Neural progenitor cell (in vitro differentiated cells): ENCODE measurements at places on chromosomes 6 and 20. TPM values are rescaled to one million over a fixed set of nuclear protein-coding genes. Genes with fewer than 3 reads are reported as not detected.

Gene GGTLC1
- total RNA-seq, result not detected in 2 replicates

Gene ERVFRD-1
- not detected in 2 replicates for total RNA-seq

Gene MUCL3
- total RNA-seq, result 0.03 TPM in 1 of 2 replicates, not detected in the other

Gene ENPP1
- 7.8 and 9.7 TPM in 2 replicates for total RNA-seq

Gene FITM2
- 1.4 and 1.9 TPM in 2 replicates for total RNA-seq

DNA sequence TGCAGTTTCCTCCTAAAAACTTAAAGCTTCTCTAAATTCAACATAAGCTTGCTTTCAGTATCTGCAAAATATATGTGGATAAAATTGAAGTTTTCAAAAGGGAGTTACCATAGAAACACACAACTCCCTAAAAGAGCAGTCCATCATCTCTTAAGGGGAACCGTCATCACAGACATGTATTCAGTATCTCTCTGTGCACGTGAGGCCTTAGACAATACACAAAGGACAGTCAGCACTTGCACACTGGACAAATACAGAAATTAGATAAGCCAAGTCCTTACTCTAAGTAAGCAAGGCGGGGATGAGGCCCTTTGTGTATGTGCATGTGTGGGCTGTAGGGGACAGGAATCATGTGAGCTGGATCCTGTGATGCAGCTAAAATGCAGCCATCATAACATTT, 136.6 kb downstream of the BACH2 start:
- H3K27me3 ChIP-seq, result no peaks in the 10 kb centered on the region
- H3K4me1 ChIP-seq, result peaks cover 32% of the 10 kb centered on the region
- H3K36me3 ChIP-seq, result no peaks in the 10 kb centered on the region
- no peak for DNase-seq

Gene SIRPB1
- 0.62 TPM in 1 of 2 replicates, not detected in the other for total RNA-seq

DNA sequence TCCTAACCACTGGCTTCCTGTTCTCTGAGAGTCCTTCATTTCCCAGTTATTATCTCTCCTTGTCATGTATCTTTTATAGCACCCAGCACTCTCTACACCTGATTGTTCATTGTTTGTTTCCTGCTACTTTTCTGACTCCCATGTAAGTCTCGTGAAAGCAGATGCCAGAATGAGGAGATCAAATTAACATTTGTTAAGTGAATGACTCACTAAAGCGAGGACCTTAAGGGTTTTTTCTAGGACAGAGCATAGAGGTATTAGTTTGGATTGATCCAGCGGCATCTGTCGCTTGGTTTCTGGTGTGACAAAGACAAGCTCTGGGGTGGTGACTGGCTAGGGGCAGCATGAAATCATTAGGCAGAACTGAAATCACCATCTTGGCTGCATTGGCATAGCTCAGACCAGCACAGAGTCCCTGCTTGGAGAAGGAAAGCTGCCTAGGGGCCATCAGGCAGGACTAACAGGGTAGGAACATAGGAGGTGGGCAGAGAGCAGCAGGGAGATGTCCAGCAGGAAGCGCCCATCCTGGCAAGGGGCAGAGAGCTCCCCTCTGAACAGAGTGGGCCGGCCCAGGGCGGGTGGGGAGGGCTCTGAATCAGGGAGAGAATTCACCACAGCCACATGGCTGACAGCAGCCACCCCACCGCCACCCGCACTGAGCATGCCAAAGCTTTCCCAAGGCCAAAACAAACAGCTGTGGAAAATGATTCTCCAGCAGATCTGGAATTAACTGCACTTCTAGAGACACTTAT, 97.1 kb upstream of the CEP85L start:
- H3K4me3 ChIP-seq, result no peak overlapping the region
- H3K27me3 ChIP-seq, result no peaks in the 10 kb centered on the region
- peaks cover 9% of the 10 kb centered on the region for H3K4me1 ChIP-seq
- no peak overlapping the region for H3K27ac ChIP-seq
- no peaks in the 10 kb centered on the region for H3K36me3 ChIP-seq

Gene FAM83B
- 5.3 and 6.3 TPM in 2 replicates for total RNA-seq

DNA sequence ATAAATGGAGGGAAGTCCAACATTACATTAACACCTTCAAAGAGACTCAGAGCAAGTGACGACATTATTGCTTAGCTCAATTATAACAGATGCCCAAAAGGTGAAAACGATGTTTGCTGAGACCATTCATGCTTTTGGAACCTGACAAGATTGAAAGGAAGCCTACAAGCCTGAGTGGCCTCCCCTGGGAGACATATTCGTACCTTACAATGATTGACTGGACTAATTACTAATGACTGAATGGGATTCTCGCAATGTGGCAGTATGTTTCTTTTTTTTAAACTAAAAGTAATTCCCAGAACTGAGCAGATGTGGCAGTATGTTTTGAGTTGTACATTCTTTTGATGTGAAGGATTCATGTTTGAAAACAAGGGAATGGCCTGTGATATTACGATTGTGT, 49.9 kb downstream of the VEGFA start:
- no peaks in the 10 kb centered on the region for H3K27me3 ChIP-seq
- no peaks in the 10 kb centered on the region for H3K36me3 ChIP-seq
- DNase-seq, result no peak
- H3K4me3 ChIP-seq, result no peak overlapping the region
- no peak overlapping the region for H3K27ac ChIP-seq

DNA sequence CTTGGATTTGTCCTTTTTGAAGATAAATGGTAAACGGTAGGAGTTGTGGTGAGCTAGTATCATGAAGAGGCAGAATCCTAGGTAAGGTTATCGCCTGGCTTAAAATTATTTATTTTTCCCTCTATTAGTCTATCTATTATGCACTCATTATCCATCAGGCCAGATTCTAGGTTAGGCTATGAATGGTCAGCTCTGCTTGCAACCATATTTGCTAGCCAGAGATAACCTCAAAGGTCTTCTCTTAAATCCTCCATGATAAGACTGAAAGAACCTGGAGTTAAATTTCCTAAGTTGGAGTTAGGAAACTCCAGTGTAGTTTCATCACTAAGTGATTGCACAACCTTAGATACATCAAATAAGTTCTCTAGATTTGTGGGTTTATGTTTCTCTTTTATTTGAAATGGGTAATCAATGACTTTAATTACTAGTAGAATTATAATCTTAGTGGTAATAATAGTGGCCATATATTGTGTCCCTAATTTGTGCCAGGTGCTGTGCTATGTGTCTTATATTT, 302.1 kb upstream of the RUNX2 start:
- no peaks in the 10 kb centered on the region for H3K27me3 ChIP-seq
- no peak overlapping the region for H3K4me3 ChIP-seq
- no peak for DNase-seq
- no peaks in the 10 kb centered on the region for H3K36me3 ChIP-seq
- no peaks in the 10 kb centered on the region for H3K4me1 ChIP-seq

GRCh38 chr20:56630506-56631317, 1.6 kb downstream of the TFAP2C start:
- DNase-seq, result peak; percentile 76
- H3K4me1 ChIP-seq, result peaks cover 53% of the 10 kb centered on the region
- H3K27ac ChIP-seq, result no peak overlapping the region
- H3K27me3 ChIP-seq, result peaks cover 77% of the 10 kb centered on the region

DNA sequence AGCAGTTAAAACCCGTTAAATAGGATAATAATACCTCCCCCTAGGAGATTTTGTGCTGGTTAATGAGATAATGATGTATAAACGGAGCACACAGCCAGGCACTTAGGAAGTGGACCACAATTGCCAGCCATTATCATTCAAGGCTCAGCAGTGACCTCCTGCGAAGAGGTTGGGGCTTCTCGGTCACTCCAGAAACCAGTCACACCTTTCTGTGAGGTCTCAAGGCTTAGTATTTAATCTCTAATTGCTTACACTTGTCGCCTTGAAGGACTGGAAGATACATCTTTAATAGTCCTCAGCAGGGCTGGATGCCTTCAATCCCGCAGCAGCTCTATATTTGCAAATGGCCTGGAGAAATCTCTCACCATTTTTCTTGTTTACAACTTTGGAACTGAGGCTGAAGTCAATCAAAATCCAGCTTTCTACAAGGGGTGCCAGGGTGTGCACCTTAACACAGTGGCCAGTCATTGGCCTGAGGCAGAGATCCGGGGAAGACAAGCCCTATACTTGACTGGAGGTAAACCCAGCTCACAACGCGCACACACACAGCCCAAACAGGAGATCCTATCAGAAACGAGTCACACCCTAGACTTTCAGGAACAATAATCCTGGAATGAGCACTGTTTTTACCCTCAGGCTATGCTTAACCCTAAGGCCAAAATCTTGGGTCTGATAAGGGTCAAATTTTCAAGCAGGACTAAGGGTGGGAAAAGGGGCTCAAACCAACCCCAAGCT, 1.2 kb downstream of the POU5F1 start:
- no peak overlapping the region for H3K27ac ChIP-seq
- H3K4me1 ChIP-seq, result peaks cover 19% of the 10 kb centered on the region
- H3K27me3 ChIP-seq, result peaks cover 40% of the 10 kb centered on the region

DNA sequence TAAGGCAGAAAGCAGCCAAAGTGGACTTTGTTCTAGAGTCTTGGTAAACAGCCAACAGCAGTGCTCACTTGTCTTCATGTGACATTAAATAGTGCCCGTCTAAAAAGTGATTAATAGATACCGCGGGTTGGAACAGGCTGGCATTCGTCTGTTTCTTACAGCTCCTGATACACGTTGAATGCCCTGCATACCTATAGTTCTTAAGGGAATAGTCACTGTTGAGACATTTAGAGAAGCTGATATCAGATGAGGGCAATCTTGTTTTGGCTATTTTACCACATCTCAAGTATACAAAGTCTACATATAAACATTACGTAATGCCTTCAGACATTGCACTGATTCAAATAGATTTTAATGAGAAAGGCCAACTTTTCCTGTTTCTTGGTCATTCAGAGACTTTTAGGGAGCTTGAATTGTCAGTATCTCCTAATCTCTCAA, 374.9 kb upstream of the FLRT3 start:
- no peaks in the 10 kb centered on the region for H3K27me3 ChIP-seq
- no peak overlapping the region for H3K4me3 ChIP-seq
- DNase-seq, result peak; percentile 41
- H3K4me1 ChIP-seq, result peaks cover 87% of the 10 kb centered on the region
- H3K36me3 ChIP-seq, result no peaks in the 10 kb centered on the region
- H3K27ac ChIP-seq, result peak overlapping the region; percentile 86

- H3K4me1 ChIP-seq, result peaks cover 25% of the 10 kb centered on the region
- no peak for DNase-seq
- no peak overlapping the region for H3K27ac ChIP-seq
- H3K27me3 ChIP-seq, result peaks cover 25% of the 10 kb centered on the region
- no peaks in the 10 kb centered on the region for H3K36me3 ChIP-seq
These were observed 1.9 kb upstream of the BACH2 start for GRCh38 chr6:90298459-90299053.

GRCh38 chr20:51385646-51386530, 156.6 kb downstream of the NFATC2 start:
- H3K27me3 ChIP-seq, result no peaks in the 10 kb centered on the region
- H3K36me3 ChIP-seq, result no peaks in the 10 kb centered on the region
- peaks cover 8% of the 10 kb centered on the region for H3K4me1 ChIP-seq
- H3K27ac ChIP-seq, result no peak overlapping the region
- DNase-seq, result peak; percentile 66
- H3K4me3 ChIP-seq, result no peak overlapping the region

DNA sequence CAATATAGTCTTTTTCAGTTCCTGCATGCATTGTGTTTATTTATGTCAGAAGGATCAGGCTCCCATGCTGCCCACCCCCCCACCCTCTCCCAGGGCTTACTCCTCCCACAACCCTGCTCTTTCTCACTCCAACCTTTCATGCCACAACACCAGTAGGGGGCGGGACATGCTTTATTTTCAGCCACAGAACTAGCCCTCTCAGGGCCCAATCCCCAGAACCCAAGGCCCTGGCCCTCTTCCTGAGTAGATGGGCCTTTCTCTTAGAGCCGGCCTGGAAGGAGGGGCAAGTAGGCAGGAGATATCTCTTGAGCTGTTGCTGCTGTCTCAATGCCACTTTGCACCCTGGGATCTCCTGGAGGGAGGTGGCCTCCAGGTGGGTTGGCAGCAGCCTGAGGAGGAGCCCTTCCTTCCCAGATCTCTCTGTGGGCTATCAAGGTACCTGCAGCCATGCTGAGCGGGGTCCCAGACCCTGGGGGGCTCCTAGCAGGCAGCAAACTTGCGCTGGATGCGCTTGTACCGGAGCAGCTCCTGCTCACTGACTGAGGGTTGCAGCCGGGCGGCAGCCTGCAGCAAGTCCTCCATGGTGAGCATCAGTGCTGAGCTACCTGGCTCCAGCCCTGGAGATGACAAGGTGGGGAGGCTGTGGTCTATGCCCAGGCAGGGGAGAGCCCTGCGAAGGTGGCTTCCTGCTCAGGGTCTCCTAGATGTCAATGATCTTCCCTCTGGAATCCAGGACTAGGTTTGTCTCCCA, 3.5 kb downstream of the GNMT start:
- peaks cover 30% of the 10 kb centered on the region for H3K27me3 ChIP-seq
- no peaks in the 10 kb centered on the region for H3K36me3 ChIP-seq
- peaks cover 4% of the 10 kb centered on the region for H3K4me1 ChIP-seq

Gene NOTCH4
- 3.2 and 4.5 TPM in 2 replicates for total RNA-seq

Gene BNIP5
- not detected in 2 replicates for total RNA-seq
